ENCODE measurements at places on chromosomes 6 and 20.

DNA sequence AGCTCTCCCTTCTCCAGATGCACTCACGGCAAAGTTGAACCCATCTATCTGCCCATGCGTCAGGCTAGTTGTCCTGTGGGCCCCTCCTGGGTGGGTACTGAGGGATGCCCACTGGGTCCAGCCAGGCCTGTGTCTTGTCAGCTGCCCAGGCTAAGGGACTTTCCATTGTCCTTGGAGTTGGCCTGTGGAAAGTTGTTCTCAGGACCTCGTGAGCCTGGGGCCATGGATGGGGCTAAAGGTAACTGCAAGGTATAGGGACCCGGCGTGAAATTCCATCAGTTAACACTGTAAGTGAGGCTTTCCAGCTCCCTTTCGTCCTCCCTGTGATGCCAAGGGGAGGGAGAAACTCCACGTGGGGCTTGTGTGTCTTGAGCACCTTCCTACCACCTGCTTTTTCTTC lies 126.5 kb downstream of the CEBPB start:
- no peak for DNase-seq

DNA sequence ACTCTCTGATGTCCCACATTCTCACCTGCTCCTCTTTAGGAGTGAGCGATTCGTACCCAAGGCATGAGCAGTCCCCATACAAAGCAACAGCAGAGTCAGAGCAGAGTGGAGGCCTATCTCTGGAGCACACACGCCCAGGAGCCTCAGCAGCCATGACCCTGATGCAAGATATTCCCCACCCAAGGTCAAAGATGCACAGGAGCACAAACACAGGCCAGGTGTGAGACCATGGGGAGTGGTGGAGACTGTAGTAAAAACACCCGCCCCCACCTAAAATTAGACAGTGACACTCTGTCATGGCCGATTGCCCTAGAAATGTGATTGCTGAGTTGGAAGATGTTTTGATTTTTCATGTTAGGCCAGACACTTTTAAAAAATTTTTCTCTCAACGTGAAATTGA lies 21.4 kb downstream of the RRBP1 start:
- DNase-seq = no peak

- DNase-seq = no peak
These were observed 7.4 kb downstream of the PPP1R16B start for GRCh38 chr20:38812709-38813573.

DNA sequence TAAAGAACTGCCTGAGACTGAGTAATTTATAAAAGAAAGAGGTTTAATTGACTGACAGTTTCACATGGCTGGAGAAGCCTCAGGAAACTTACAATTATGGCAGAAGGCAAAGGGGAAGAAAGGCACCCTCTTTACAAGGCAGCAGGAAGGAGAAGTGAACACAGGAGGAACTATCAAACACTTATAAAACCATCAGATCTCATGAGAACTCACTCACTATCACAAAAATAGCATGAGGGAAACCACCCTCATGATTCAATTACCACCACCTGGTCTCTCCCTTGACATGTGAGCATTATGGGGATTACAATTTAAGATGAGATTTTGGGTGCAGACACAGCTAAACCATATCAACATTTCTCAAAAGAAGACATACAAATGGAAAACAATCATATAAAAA lies 266.3 kb downstream of the EPM2A start:
- no peak for DNase-seq

DNA sequence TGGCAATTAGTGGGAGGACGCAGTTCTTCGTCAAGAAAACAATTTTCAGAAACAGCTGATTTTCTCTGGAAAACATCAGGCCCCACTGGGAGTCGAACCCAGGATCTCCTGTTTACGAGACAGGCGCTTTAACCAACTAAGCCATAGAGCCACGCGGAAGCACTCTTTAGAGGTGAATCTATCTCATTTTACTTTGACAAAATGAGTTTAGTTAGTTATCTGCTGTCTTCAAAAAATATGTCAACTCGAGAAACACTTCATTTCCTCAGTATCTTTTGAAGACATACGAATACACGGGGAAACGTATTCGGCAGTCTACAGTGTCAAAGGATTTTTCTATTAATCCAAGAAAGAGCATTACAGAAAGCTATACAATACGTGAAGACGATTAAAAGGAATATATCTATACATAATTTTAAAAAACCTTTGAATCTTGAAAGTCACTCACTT lies 26.7 kb downstream of the GPX6 start:
- DNase-seq = no peak

DNA sequence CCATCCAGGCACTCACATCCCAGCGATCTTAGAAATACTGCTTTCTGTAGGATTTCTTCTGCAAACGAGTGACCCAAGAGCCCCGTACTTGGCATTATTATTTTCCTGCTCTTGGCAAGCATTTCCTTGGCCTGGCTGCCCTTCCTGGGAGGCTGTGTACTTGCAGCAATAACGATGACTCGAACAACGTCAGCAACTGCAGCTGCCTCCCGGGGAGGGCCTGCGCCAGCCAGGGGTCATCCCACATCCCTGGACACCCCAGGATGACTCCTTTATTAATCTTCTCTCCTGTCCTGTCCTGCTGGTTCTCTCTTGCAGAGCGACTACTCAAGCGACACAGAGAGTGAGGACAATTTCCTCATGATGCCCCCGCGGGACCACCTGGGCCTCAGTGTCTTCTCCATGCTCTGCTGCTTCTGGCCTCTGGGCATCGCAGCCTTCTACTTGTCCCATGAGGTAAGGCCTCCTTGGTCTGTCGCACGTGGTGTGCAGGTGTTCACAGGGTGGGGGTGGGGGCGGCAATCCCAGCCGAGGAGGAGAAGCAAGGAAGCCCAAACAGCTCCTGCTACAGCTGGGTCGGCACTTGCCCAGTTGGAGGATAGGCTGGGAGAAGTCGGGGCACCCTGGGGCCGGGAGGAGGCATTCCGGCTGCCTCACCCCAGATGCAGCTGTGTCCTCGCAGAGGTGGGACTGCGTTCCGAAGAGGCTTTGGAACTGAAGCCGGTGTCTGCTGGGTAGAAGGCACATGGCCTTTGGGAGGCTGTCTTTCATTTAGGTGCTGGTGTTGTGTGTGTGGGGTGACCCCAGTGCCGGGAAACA lies 115.3 kb downstream of the SYNDIG1 start:
- DNase-seq = no peak

DNA sequence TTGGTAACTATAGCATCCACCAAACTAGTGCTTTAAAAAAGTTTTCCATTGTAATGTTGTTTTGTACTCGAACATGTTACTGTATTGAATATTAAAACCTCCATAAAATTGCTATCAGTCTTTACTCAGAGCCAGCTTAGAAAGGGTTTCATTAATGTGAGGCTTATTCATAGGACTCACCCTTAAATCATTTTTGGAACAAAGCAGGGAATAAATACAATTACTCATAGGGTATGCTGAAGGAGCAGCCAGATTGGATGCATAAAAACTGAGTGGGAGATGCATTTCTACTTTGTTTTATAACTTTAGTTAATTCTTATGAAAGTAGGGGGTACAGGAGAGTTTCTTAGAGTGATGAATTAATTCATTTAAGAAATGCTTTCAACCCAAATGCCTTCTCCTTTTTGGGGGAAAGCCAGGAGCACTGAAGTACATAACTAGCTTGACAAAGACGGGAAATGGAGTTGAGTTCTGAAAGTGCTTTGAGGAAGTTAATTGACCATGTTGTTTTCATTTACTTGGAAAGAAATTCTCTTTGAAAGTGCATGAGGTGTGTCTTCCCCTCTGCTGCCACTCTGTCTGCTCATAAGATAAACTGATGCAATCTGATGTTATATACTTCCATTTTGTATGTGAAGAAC lies 90.3 kb downstream of the RNF144B start:
- no peak for DNase-seq

DNA sequence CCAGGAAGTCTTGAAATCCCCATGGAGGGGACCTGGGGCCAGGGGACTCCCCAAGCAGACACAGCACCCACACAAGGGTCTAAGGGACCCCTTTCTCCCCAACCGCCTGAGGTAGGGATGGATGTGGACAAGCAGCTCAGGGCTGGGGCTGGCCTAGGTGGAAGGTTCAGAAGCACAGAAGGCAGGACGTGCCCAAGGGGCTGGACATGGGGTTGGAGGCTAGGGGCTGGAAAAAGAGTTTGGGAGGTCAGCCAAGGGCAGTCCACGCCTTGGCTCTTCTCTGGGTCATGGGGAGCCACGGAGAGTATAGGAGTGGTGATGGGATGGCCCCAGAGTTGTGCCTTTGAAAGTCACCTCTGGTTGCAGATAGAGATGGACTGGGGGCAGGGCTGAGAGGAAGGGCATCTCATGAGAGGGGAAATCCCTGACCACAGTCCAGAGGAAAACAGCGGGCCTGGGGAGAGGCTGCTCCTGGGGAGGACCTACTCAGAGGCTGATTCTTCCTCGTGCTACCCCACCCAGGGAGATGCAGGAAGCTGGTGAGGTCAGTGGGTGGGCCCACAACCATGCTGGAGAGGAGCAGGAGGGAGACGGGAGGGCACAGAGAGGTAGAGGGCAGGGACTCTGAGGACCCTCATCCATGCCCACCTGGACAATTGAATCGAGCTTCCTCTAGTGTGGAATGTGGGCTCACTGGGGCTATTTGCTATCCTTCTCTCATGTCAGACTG lies 2.5 kb upstream of the HSPA12B start:
- no peak for DNase-seq

DNA sequence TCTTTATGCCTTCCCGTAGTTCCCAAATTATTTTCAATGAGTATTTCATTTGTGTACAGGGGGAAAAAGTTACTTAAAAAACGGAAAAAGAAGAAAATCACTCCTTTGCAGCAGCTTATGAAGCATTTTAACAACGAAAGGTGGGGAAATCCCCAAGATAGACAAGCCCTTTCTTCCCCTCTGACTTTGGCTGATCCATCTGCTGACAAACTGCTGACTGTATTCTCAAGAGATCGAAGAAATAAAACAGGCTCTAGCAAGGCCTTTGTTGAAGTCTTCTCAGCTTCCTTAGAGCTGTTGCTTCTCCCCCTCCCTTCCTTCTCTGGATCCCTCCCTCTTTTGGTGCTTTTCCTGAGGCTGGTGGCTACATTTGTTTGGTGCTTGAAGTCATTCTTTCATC lies 325.2 kb downstream of the NRN1 start:
- no peak for DNase-seq

GRCh38 chr6:150332939-150333584 lies 35.8 kb upstream of the IYD start:
- no peak for DNase-seq

DNA sequence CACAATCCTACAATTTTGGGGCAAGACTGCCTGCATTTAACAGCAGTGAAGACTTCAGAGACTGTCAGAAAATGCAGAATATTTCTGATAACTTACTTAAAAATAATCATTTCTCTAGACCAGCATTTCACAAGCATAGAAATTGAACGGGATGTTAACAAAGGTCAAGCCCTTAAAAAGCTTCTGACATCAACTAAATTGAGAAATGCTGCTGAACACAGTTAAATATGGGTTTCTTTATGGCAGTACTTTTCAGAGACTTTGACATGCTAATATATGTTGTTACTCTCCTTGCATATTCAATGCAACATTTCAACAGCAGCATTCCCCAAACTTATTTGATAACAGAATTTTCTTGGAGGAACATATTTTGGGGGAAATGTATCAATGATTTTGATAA lies 84.5 kb downstream of the KIF13A start:
- DNase-seq = no peak

DNA sequence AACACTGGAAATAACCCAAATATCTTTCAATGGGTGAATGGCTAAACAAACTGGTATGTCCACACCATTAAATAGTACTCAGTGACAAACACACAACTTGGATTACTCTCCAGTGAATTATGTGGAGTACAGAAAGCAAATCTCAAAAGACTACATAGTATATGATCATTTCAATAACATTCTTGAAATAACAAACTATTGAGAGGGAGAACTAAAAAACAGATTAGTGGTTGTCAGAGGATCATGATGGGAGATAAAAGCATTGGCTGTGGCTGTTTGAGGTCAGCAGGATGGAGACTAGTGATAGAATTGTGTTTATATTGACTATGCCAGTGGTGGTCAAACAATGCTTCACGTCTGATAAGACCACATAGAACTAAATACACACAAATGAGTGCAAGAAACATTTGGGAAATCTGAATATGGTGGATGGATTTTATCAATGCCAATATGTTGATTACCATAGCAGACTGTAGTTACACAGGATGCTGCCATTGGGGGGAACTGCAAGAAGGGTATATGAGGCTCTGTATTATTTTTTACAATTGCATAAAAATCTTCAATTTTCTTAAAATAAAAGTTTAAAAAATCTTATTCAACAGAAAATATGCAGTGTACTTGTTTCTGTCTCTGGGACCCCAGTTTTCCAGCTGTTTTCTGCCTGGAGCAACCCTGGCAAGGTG lies 242.0 kb downstream of the TBXT start:
- no peak for DNase-seq

DNA sequence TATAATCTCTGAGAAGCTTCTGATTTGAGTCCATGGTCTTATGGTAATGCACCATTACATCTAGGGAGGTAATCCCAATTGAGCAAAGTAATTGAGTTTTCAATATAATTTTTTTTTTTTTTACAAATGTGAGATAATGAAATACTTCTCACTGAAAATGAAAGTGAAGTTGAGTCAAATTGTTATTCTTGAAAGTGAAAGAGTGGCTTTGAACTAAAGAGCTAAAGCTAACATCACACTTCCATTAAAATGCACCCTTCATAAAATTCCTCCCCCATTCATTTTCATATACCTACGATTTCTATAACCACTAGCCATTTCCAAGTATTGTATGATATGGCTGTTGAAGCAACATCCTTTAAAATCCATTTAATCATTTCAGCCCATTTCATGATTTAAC lies 149.1 kb upstream of the IMPG1 start:
- DNase-seq = no peak

DNA sequence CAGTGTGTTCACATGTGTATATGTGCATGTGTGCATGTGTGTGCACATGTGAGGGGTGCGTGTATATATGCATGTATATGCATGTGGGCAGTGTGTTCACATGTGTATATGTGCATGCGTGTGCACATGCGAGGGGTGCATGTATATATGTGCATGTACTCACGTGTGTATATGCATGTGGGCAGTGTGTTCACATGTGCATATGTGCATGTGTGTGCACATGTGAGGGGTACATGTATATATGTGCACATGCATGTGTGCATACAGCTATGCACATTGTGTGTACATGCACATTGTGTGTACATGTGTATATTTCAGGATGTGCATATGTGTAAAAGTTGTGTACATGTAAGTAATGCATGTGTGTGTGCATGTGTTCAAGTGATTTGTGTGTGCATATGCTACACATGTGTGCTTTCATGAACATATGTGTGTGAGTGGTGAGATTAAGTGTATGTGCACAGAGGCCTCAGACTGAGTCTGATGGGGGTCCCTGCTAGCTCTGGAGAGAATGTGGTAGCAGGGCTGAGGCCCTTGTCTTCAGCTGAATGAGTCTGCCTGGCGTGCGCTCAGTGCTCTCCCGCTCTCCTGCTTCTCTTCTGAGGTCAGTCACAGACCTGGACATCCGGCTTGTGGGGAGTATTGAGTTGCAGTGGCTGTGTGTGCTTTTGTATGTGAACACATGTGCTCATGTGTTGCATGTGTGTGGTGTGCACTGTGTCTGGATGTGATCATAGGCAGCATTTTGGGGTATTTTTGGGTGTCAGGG lies 19.9 kb upstream of the MYT1 start:
- no peak for DNase-seq

GRCh38 chr6:86871681-86872080 lies 65.6 kb upstream of the HTR1E start:
- no peak for DNase-seq

GRCh38 chr6:40391086-40391485 lies 196.1 kb downstream of the LRFN2 start:
- DNase-seq = no peak

GRCh38 chr20:49712996-49713752 lies 504 bp downstream of the B4GALT5 start:
- DNase-seq = peak; percentile 49

- peak; percentile 72 for DNase-seq
These were observed 8.9 kb downstream of the BPIFB1 start for GRCh38 chr20:33291830-33292355.
